ENCODE measurements at places on chromosomes 3 and 15.

GRCh38 chr3:173306110-173306509 is 91.4 kb upstream of the NLGN1 start:
- no peak for DNase-seq

- no peak for DNase-seq
These were observed 64.9 kb downstream of the PLSCR2 start for GRCh38 chr3:146404436-146404835.

GRCh38 chr3:47007482-47008233 is 28.2 kb downstream of the NBEAL2 start:
- DNase-seq, result no peak

DNA sequence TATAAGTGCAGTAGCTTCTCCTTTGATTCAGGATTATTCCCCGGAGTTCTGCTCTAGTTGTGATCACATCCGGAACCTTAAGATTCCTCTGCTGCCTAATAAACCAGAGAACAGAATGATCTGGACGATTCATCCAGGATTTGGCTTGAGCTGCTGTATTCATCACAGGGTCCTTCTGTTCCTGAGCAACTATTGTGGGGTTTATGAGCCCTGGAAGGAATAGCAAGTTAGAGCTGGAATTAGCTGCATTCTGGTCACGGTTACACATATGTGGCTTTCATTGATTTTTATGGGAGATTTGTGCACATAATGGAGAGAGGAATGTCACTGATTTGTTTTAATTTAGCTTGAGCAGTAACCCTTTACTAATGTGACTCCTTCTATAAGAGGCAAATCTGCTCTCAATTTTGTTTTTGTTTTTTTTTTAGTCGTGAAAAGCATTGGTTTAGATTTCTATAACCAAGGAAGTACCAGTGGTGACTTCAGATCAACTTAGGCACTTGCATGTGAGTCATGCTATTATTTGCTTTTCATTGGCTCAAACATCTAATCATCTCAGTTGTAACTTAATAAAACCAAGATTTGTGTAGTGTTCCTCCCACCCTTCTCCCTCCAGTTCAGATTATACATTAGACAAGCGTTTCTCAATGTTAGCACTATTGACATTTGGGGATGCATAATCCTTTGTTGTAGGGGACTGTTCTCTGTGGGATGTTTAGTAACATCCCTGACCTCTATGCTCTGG is 148.5 kb downstream of the OTOL1 start:
- no peak for DNase-seq

DNA sequence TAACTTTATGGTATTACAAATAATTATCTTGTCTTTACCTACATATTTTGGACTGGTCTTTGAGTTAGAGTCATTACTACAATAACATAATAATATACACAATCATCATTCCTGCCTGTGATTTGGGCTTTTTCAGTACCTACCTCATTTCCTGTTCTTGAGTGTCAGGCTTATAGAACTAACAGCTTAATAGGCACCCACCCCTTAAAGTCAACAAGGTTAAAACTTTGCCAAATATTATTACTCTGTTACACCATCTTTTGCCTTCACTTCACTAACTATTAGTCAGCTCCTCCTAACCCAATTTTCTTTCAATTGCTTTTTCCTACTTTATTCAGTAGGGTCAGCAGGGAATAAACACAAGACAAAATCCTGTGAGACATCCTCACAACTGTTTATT is 488.7 kb upstream of the AGTR1 start:
- no peak for DNase-seq
